ENCODE measurements at places on chromosomes 1 and 21. TPM values are rescaled to one million over a fixed set of nuclear protein-coding genes. Genes with fewer than 3 reads are reported as not detected.

TEKT2 gene
- total RNA-seq = not detected

KRTAP19-1 gene
- total RNA-seq = not detected

TPTE gene
- not detected for total RNA-seq

LEPR gene
- 1.5 TPM for total RNA-seq

DNA sequence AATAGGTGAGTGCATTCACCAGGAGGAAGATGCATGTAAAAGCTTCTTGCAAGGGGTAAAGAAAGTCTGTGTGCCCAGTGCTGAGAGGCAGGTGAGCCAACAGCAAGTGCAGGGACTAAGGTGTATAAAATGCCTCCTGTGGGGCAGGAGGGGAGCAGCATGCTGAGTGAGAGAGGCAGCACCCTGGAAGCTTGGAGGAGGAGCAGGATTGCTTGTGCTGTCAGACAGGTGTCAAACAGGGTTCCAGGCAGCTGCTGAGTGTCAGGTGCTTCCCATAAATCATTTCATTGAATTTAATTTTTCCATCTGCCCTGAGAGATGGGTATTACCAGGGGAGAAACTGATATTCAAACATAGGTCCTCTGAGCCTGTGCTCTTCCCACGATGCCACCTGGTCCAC, 13.9 kb downstream of the BSND start:
- no peak overlapping the region for H3K27ac ChIP-seq
- H3K4me3 ChIP-seq = no peak overlapping the region
- peaks cover 27% of the 10 kb centered on the region for H3K27me3 ChIP-seq
- H3K36me3 ChIP-seq = no peaks in the 10 kb centered on the region
- DNase-seq = no peak

GRCh38 chr1:82319546-82319945, 518.8 kb downstream of the ADGRL2 start:
- H3K36me3 ChIP-seq = no peaks in the 10 kb centered on the region
- H3K27me3 ChIP-seq = no peaks in the 10 kb centered on the region
- no peak overlapping the region for H3K4me3 ChIP-seq
- no peak overlapping the region for H3K27ac ChIP-seq
- no peaks in the 10 kb centered on the region for H3K4me1 ChIP-seq
- no peak for DNase-seq

DNA sequence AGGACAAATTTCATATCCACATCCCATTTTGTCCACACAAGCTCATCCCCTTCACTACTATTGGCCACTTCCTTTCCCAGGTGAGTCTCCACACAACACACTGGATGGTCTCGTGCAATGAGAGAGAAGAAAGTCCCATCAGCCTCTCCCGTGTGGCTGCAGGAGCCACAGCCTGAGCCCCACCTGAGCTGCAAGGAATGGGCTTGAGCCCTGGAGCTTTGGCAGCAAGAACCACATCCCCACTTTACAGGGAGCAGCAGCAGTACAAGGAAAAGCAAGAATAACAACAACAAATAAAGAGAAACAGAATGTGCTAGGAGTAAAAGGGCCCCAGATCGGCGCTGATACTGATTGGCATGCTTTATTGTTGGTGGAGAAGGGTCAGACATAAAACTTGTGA, 117.7 kb downstream of the TPTE start:
- no peaks in the 10 kb centered on the region for H3K4me1 ChIP-seq
- DNase-seq = no peak

DNA sequence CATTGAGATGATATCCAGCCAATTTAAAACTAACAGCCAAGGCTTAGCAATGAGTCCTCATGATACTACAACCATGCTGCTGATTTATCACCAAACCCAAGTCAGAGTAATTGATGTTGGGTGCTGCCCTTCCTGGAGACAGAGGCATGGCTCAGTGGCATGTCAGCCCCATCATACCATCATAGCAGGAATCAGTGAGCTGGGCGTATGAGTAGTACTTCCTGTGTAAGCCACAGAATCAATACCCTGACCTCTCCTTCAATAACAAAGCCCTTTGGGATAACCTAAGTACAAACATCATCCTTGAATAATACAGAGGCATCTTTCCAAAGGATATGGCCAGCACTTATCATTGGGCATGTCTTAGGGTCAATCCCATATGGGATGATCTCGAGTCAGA, 3.0 kb upstream of the LCE1E start:
- DNase-seq = no peak
- H3K36me3 ChIP-seq = no peaks in the 10 kb centered on the region
- peaks cover 49% of the 10 kb centered on the region for H3K27me3 ChIP-seq
- no peaks in the 10 kb centered on the region for H3K4me1 ChIP-seq
- no peak overlapping the region for H3K27ac ChIP-seq

DNA sequence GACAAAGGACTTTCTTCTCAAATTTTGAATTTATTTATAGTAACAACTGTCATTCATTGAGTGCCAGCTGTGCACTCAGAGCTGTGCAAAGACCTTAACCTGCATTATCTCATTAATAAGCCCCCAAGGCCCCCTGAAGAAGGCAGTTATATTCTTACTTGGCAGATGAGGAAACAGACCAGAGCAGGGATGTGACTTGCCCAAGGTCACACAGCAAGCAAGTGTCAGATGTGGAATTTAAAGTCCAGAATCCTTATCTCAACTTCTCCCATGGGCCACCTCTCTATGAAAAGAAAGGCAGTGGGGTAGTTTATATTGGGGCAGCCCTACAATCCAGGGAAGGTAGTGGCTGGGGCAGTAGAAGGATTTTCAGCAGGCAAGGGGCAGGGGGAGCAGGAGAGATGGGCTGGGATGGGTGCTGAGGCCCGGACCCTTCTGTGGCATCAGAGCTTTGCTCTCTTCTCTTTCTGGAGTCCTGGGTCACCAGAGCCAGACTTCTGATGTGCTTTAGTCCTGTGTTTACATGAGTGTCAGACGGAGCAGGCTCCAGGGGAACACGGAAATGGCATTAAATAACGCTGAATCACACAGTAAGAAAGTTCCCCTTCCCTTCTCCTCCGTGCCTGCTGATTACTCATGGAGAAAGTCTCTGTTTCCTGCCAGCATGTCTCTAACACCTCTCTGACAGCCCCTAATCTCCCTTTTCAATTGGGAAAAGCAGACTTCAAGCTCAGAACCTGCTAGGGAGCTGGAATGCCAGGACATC, 39.5 kb downstream of the EPHB2 start:
- no peaks in the 10 kb centered on the region for H3K36me3 ChIP-seq
- peaks cover 7% of the 10 kb centered on the region for H3K4me1 ChIP-seq
- H3K27me3 ChIP-seq = no peaks in the 10 kb centered on the region
- peak overlapping the region; percentile 29 for H3K27ac ChIP-seq
- DNase-seq = no peak

DNA sequence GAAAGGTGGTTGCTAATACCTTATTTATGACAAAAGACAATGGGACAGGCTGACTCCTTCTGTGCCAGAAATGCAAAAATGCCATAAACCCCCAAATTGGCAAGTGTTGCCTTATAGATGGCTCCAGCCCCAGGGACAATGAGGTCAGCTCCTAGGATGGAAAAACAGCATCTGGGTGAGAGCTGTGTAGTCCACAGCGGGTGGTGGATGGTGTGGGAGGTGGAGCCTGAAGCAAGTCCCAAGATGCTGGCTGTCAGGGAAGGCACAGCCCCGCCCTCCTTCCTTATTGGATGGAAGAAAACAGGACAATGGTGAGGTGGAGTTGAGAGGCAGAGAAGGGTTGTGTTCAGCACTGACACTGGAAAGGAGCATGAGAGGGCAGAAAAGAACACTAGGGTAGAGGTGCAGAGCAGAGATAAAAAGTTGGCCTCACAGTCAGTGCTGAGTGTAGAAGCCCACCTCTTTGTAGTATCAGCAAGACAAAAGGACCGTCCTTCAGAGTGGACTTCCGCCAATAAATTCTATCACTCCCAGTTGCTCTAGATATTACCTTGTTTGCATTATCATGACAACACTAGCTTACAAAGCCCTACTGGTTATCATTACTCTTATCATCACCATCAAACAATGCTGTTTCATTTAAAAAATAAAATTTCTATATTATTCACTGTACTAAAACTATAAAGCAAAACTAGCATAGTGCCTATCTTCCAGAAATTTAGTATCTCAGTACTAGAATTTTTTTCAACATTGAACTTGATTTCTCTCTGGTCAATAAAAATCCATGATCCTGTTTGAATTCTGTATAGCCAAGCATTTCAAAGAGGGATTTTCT, 3.7 kb upstream of the SDE2 start:
- peaks cover 42% of the 10 kb centered on the region for H3K4me1 ChIP-seq
- H3K27me3 ChIP-seq = no peaks in the 10 kb centered on the region
- H3K4me3 ChIP-seq = peak overlapping the region; percentile 53
- no peak for DNase-seq
- H3K36me3 ChIP-seq = peaks cover 9% of the 10 kb centered on the region
- peak overlapping the region; percentile 99 for H3K27ac ChIP-seq

DNA sequence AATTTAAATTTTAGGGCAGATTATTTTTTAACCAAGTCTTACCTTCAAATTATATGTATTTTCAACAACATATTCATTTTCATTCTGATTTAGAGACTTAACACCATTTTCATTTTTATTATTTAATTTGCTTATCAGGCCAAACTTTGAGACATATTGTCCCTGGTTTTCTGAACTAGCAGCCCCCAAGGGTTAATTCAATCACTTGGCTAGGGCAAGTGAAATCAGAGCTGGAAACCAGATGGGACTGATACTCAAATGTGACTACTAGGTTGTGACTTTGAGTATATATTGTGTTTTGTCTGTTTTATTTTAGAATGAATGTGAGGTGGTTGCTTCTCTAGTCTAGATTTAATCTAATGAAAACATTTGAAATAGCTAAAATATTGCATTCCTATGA, 198.9 kb upstream of the PTGFR start:
- H3K27me3 ChIP-seq = no peaks in the 10 kb centered on the region
- DNase-seq = no peak
- H3K4me3 ChIP-seq = no peak overlapping the region
- H3K27ac ChIP-seq = no peak overlapping the region
- H3K36me3 ChIP-seq = no peaks in the 10 kb centered on the region

- peak overlapping the region; percentile 96 for H3K27ac ChIP-seq
- no peak for DNase-seq
- H3K36me3 ChIP-seq = peaks cover 20% of the 10 kb centered on the region
- peak overlapping the region; percentile 78 for H3K4me3 ChIP-seq
- peaks cover 60% of the 10 kb centered on the region for H3K4me1 ChIP-seq
These were observed 2.4 kb upstream of the CCT8 start for GRCh38 chr21:29075706-29076466.

All from natural killer cell treated with Interleukin-12 subunit alpha and Interleukin-12 subunit beta and Interleukin-15 and Interleukin-18, amount 100 ng/mL, for 72 hours (primary cell).